ENCODE measurements at places on chromosomes 16 and 17. TPM values are rescaled to one million over a fixed set of nuclear protein-coding genes. Genes with fewer than 3 reads are reported as not detected.

DNA sequence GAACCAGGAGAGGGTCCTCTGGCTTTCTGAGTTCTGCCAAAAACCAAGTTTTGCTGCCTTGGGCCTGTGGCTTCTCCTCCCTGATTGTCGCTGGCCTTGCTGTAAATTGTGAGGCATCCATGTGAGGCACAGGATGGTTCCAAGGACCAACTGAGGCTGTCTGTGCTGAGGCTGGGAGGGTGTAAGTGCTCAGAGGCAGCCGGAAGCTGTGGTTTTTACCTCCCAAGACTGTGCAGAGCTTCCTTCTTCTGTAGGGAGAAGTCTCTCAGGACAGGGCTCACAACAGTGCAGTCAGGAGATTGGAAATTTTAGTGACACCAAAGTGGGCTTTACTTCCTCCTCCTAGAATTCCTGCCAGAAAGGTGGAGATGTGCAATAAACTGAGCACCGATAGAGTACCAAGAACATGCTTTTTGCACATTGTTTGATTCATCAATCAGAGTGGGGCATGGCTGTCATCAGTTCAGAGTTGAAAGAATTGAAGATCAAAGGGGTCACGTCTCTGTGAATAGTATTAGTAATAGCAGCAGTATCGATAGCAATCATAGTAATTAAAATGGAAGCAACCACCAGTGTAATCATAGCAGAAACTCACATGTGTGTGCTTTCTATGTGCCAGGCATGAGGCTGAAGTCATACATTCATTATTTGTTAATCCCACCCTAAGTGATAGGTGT is 467.1 kb downstream of the WWOX start:
- no peak overlapping the region for H3K4me3 ChIP-seq
- no peaks in the 10 kb centered on the region for H3K4me1 ChIP-seq
- no peaks in the 10 kb centered on the region for H3K36me3 ChIP-seq

RDM1 gene
- not detected for total RNA-seq

GRCh38 chr17:82237083-82237745 is 8.4 kb downstream of the SLC16A3 start:
- H3K36me3 ChIP-seq: peaks cover 25% of the 10 kb centered on the region
- H3K27me3 ChIP-seq: no peaks in the 10 kb centered on the region
- H3K27ac ChIP-seq: peak overlapping the region; percentile 89
- peaks cover 83% of the 10 kb centered on the region for H3K4me1 ChIP-seq
- no peak for DNase-seq
- no peak overlapping the region for H3K4me3 ChIP-seq

DNA sequence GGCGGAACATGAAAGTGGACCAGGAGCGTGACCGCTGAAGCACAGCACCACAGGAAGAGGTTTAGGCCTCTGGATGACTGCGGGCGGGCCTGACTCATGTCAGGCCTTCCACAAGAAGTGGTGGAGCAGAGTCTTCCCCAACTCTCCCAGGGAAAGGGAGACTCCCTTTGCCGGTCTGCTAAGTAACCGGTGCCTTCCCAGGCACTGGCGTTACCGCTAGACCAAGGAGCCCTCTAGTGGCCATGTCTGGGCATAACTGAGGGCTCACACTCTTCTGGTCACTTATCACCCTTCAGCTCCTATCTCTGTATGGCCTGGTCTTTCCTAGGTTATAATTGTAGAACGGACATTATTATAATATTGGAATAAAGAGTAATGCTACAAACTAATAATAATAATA is 1931.9 kb downstream of the TP53TG3F start:
- H3K27me3 ChIP-seq: no peaks in the 10 kb centered on the region
- no peaks in the 10 kb centered on the region for H3K4me1 ChIP-seq
- H3K36me3 ChIP-seq: no peaks in the 10 kb centered on the region
- DNase-seq: no peak
- H3K4me3 ChIP-seq: no peak overlapping the region
- no peak overlapping the region for H3K27ac ChIP-seq

- no peak overlapping the region for H3K4me3 ChIP-seq
- no peaks in the 10 kb centered on the region for H3K4me1 ChIP-seq
These were observed 247.2 kb downstream of the NTN1 start for GRCh38 chr17:9268546-9268945.

LLGL2 gene
- total RNA-seq: 6.1 TPM

DNA sequence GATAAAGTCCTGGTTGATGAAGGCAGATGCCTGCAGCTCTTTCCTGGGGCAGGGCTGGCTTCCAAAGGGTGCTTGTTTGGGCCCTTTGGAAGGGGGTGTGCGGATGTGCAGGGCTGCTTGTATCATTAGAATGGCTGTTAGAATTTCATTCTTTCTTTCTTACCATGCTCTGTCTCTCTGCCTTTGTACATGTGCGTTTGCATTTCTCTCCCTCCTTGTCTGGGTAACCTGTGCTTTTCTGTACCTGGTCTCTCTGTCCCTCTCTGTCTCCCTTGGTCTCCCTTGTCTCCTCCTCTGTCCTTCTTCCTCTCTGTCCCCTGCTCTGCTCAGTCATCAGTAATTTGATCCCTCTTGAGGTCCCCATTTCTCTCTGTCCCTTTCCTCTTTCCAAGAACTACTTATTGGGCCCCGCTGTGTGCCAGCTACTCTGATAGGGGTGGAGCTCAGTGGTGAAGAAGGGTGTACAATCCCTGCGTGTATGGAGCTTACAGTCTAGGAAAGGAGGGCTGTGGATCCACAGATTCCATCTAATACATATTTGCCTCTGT is 69.3 kb downstream of the PLCG2 start:
- no peak for DNase-seq
- H3K4me3 ChIP-seq: no peak overlapping the region
- H3K27me3 ChIP-seq: no peaks in the 10 kb centered on the region
- H3K36me3 ChIP-seq: no peaks in the 10 kb centered on the region
- no peaks in the 10 kb centered on the region for H3K4me1 ChIP-seq

NSMCE1 gene
- 49.7 TPM for total RNA-seq

GRCh38 chr17:68783861-68784260 is 171.3 kb downstream of the ABCA8 start:
- H3K4me1 ChIP-seq: peaks cover 3% of the 10 kb centered on the region
- DNase-seq: no peak
- no peaks in the 10 kb centered on the region for H3K27me3 ChIP-seq
- no peak overlapping the region for H3K4me3 ChIP-seq

TBX21 gene
- 0.63 TPM for total RNA-seq

- H3K4me1 ChIP-seq: peaks cover 12% of the 10 kb centered on the region
- no peak for DNase-seq
- no peaks in the 10 kb centered on the region for H3K36me3 ChIP-seq
- H3K27me3 ChIP-seq: no peaks in the 10 kb centered on the region
These were observed 62.1 kb downstream of the PRKCA start for GRCh38 chr17:66364508-66364907.

DNA sequence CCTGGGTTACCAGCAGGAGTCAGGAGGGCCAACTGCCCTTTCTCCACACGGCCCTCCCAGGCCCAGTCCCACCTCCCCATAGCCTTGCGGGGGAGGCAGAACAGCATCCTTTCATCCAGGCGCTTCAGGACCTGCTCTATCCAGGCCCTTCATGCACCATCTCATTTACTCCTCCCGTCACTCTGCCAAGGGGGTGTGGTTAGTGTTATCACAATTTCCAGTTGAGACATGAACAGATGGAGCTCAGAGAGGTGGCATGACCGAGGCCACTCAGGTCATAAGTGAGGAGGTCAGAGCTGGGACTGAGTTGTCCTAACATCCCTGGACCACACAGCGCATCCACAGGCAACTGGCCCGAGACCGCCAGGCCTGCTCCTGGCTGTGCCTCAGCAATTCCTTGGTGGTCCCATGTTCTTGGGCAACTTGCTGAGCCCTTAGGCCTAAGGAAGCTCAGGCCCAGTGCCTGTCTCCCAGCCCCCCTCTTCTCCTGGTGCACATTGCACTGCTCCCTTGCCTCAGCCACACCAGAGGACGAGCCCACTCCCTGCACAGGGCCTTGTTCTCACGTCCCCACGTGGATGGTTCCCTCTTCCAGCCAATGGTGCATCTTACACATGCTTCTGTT is 23.8 kb downstream of the C17orf100 start:
- H3K27me3 ChIP-seq: no peaks in the 10 kb centered on the region
- no peak overlapping the region for H3K4me3 ChIP-seq
- H3K27ac ChIP-seq: no peak overlapping the region
- DNase-seq: no peak

GRCh38 chr16:67709050-67709449 is 10.1 kb downstream of the GFOD2 start:
- no peaks in the 10 kb centered on the region for H3K27me3 ChIP-seq
- no peak overlapping the region for H3K27ac ChIP-seq
- no peak overlapping the region for H3K4me3 ChIP-seq
- no peaks in the 10 kb centered on the region for H3K36me3 ChIP-seq
- H3K4me1 ChIP-seq: no peaks in the 10 kb centered on the region
- no peak for DNase-seq

- no peaks in the 10 kb centered on the region for H3K27me3 ChIP-seq
- peak overlapping the region; percentile 79 for H3K4me3 ChIP-seq
- no peaks in the 10 kb centered on the region for H3K36me3 ChIP-seq
- peaks cover 45% of the 10 kb centered on the region for H3K4me1 ChIP-seq
- DNase-seq: no peak
These were observed 705 bp downstream of the FOXK2 start for GRCh38 chr17:82519971-82520903.

GRCh38 chr17:48804936-48805411 is 12.1 kb downstream of the TTLL6 start:
- no peak for DNase-seq
- peaks cover 3% of the 10 kb centered on the region for H3K4me1 ChIP-seq
- H3K27ac ChIP-seq: no peak overlapping the region
- H3K4me3 ChIP-seq: no peak overlapping the region
- H3K27me3 ChIP-seq: peaks cover 4% of the 10 kb centered on the region

GRCh38 chr16:86517652-86518258 is 7.4 kb downstream of the FOXF1 start:
- DNase-seq: peak; percentile 96
- no peaks in the 10 kb centered on the region for H3K27me3 ChIP-seq
- H3K4me3 ChIP-seq: peak overlapping the region; percentile 91
- peaks cover 12% of the 10 kb centered on the region for H3K4me1 ChIP-seq
- peak overlapping the region; percentile 98 for H3K27ac ChIP-seq

GRCh38 chr17:73489991-73490390 is 154.3 kb downstream of the SDK2 start:
- no peaks in the 10 kb centered on the region for H3K36me3 ChIP-seq
- H3K27me3 ChIP-seq: no peaks in the 10 kb centered on the region
- DNase-seq: no peak
- no peak overlapping the region for H3K27ac ChIP-seq
- no peak overlapping the region for H3K4me3 ChIP-seq

OR4D1 gene
- not detected for total RNA-seq

DNA sequence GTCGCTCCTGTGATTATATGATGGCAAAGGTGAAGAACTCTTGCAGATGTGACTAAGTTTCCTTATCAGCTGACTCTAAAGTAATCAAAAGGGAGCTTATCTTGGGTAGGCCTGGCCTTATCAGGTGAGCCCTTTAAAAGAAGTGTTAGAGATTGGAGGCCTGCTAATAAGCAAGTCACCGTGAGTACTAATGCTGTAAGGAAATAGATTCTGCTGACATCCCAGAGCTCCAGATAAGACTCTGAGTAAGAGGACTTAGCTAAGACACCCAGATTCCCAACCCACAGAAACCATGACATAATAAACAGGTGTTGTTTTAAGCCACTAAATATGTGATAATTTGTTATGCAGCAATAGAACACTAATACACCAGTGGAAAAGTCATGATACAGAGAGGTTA is 99.9 kb upstream of the FAM20A start:
- no peak overlapping the region for H3K27ac ChIP-seq
- DNase-seq: no peak
- H3K27me3 ChIP-seq: no peaks in the 10 kb centered on the region
- H3K4me1 ChIP-seq: peaks cover 5% of the 10 kb centered on the region
- no peak overlapping the region for H3K4me3 ChIP-seq
- no peaks in the 10 kb centered on the region for H3K36me3 ChIP-seq
